Stimulated activated memory B cell treated with anti-CD40 and anti-IgM and Interleukin-4, amounts not matched to agents 10 μg/mL and 1 μg/mL and 100 μg/mL, for 72 hours (primary cell): ENCODE measurements at places on chromosomes 2 and 18.

- H3K36me3 ChIP-seq = no peaks in the 10 kb centered on the region
- peaks cover 34% of the 10 kb centered on the region for H3K27me3 ChIP-seq
- no peak overlapping the region for H3K4me3 ChIP-seq
These were observed 290.8 kb upstream of the CXCR4 start for GRCh38 chr2:136408795-136409194.

GRCh38 chr18:75161256-75162028 lies 47.5 kb downstream of the PTGR3 start:
- H3K27ac ChIP-seq = peak overlapping the region; percentile 60
- H3K4me1 ChIP-seq = peaks cover 11% of the 10 kb centered on the region
- H3K36me3 ChIP-seq = no peaks in the 10 kb centered on the region
- no peak for ATAC-seq

DNA sequence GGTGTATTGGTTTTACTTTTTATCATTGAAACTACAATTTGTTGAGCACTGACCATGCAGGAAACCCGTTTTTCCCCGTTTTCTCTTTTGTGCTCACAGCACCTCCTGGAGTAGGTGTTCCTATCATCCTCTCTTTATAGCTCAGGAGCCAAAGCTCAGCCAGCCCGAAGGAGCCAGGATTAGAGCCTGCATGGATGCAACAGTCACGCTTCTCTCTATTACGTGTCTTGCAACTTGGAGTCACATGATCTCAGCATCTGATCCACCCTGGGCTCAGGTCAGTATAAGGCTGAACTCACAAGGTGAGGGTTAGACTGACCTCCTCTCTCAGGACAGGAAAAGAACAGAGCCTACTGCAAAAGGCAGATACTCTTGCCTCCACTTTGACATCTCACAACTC lies 150.5 kb downstream of the MBP start:
- peaks cover 15% of the 10 kb centered on the region for H3K36me3 ChIP-seq
- peaks cover 66% of the 10 kb centered on the region for H3K4me1 ChIP-seq
- peak overlapping the region; percentile 62 for H3K4me3 ChIP-seq
- no peaks in the 10 kb centered on the region for H3K27me3 ChIP-seq
- peak overlapping the region; percentile 93 for H3K27ac ChIP-seq

DNA sequence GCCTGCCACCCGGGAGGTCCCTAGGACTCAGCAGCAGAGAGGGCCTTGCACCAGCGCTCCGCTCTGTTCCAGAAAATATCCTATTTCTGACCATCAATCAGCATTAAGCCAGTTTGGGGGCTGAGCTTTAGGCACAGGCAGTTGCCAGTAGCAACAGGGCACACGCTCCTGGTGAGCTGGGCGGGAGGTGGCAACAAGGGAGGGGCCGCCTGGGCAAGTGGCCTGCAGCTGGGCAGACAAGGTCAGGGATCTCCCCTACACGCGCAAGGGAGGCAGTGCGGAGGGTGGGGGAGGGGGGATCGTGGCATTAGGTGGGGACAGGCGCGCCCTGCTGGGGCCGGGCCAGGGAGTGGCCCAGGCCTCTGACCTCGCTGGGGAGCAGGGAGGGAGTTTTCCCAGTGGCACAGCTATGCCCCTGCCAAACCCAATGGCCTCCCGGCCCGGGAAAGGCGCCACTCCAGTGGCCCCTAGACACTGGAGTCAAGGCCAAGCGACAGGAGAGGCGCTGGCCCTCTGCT lies 302.8 kb downstream of the NCKAP5 start:
- H3K4me1 ChIP-seq = peaks cover 18% of the 10 kb centered on the region
- H3K4me3 ChIP-seq = peak overlapping the region; percentile 16

GRCh38 chr2:233409286-233409991 lies 55.1 kb downstream of the DGKD start:
- H3K27ac ChIP-seq = peak overlapping the region; percentile 78
- H3K36me3 ChIP-seq = peaks cover 42% of the 10 kb centered on the region
- peak; percentile 80 for ATAC-seq
- H3K4me1 ChIP-seq = peaks cover 46% of the 10 kb centered on the region

- no peak overlapping the region for H3K4me3 ChIP-seq
- no peaks in the 10 kb centered on the region for H3K36me3 ChIP-seq
- no peaks in the 10 kb centered on the region for H3K4me1 ChIP-seq
- no peak for ATAC-seq
These were observed 154.4 kb upstream of the TWIST2 start for GRCh38 chr2:238693337-238694093.

DNA sequence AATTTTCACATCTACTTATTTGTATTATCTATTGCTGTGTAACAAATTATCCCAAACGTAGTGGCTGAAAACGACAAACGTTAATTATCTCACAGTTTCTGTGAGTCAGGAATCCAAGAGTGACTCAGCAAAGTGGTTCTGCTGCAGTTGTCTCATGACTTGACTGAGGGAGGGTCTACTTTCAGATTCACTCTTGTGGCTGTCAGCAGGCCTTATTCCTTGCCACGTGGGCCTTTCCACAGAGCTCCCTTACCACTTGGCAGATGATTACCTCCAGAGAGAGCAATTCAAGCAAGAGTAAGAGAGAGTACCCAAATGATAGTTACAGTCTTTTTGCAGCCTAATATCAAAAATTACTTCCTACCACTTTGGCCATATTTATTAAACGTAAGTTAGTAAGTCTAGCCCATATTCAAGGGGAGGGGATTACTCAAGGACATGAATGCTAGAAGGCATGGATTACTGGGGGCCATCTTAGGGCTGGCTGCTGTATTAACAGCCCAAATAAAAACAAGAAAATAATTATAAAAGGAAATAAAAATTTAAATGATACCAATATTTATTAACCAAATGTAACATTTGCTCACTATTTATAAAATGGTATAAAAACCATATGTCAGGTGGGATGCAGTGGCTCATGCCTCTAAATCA lies 48.7 kb upstream of the NBEAL1 start:
- no peaks in the 10 kb centered on the region for H3K27me3 ChIP-seq
- H3K27ac ChIP-seq = no peak overlapping the region
- no peak for ATAC-seq
- H3K36me3 ChIP-seq = peaks cover 21% of the 10 kb centered on the region
- H3K4me1 ChIP-seq = no peaks in the 10 kb centered on the region

DNA sequence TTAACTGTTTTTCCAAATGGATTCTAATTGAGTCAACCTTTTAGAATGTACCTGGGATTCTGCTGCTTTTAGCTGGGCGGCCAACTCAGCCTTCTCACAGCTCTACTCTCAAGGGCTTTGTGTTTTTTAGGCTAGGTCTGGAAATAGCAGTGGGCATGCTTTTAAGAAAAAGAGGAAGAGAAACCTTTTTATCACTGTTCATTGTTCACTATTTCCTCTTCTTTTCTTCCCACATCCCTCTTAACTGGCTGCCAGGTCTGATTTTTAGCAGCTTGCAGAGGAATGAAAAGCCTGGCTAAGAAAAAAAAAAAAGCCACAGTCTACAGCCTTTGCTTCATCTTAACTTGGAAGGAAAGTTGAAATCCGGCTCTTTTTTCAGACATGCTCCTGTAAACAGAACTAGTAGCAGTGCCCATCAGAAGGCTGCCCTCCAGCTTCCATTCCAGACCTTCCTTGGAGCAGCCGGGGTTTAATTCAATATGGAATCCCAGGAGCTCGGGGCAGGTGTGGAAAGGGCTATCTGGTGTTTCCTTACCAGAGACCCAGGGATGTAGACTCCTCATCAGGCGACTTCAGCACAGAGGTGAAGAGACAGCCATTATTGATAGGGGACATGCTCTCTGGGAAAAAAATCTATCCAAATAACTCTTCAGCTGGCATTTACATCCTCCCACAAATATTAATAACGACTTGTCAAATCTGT lies 230.7 kb downstream of the MYO3B start:
- H3K27me3 ChIP-seq = peaks cover 43% of the 10 kb centered on the region
- peaks cover 20% of the 10 kb centered on the region for H3K4me1 ChIP-seq
- no peak overlapping the region for H3K27ac ChIP-seq
- H3K36me3 ChIP-seq = no peaks in the 10 kb centered on the region

DNA sequence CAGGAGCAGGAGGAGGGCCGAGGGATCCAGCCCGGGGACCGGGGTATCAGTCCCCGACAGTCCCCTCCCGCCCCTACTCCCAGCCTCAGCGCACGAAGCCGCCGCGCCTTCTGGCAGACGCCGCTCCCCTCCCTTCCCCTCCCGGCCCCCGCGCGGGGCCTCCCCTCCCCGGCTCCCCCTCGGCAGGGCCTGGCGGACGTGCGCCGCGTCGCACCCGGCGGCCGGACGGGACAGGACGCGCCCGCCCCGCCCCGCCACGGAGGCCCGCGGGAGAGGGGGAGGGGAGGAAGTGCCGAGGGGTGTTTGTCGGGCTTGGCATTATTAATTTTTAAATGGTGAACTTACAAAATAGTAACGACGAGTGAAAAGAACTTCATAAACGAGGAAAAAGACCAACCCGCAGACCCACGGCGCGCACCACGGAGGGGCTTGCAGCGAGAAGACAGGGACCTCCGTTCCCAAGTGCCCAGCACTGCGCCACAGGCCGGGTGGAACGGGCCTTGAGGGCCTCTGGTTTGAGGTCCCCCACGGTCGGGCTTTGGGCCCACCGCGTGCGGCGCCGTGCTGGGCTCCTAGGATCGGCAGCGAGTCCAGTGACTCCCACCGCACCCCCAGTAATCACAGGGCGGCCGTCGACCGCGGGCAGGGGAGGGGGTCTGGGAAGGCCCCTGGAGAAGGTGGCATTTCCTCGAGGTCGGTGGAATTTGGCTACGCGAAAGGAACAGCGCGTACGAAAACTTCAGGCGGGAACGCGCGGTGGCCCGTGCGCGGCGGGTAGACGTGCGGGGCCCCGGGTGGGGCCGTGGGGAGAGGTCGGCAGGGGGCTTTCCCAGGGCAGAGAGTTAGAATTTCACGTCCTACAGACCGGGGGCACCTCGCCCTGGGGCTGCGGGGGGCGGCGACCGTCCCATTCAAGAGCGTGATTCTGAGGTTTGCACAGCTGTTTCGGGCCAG lies 954 bp upstream of the CTDSP1 start:
- H3K4me1 ChIP-seq = peaks cover 70% of the 10 kb centered on the region
- peaks cover 22% of the 10 kb centered on the region for H3K36me3 ChIP-seq
- peak overlapping the region; percentile 98 for H3K27ac ChIP-seq
- H3K27me3 ChIP-seq = peaks cover 9% of the 10 kb centered on the region
- no peak for ATAC-seq

GRCh38 chr2:203225423-203226039 lies 13.3 kb upstream of the CYP20A1 start:
- no peaks in the 10 kb centered on the region for H3K36me3 ChIP-seq
- H3K27me3 ChIP-seq = no peaks in the 10 kb centered on the region
- H3K4me3 ChIP-seq = no peak overlapping the region
- H3K4me1 ChIP-seq = no peaks in the 10 kb centered on the region
- ATAC-seq = no peak
- no peak overlapping the region for H3K27ac ChIP-seq

GRCh38 chr2:158473719-158474392 lies 17.1 kb downstream of the PKP4 start:
- ATAC-seq = no peak
- no peak overlapping the region for H3K27ac ChIP-seq
- no peaks in the 10 kb centered on the region for H3K27me3 ChIP-seq
- no peak overlapping the region for H3K4me3 ChIP-seq

DNA sequence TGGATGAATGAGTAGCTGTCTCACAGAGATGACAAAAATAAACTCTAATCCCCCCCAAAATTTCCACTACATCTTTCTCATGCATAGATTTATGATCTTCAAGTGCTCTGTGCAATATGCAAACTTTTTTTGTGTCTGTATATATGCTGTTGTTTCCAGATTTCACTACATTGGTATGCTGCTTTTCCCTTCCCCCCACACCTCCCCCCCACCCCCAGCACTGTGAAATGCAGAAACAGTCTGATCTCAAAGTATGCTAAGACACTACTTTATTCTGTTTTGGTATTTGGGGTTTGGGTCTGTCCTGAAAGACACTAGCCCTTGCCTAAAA lies 524 bp upstream of the KLHL14 start:
- ATAC-seq = no peak
- no peaks in the 10 kb centered on the region for H3K36me3 ChIP-seq
- no peaks in the 10 kb centered on the region for H3K27me3 ChIP-seq
- H3K4me3 ChIP-seq = peak overlapping the region; percentile 69
- H3K4me1 ChIP-seq = peaks cover 42% of the 10 kb centered on the region

- H3K27ac ChIP-seq = no peak overlapping the region
- no peak for ATAC-seq
- no peaks in the 10 kb centered on the region for H3K27me3 ChIP-seq
- no peaks in the 10 kb centered on the region for H3K36me3 ChIP-seq
These were observed 333.7 kb downstream of the AGAP1 start for GRCh38 chr2:235827585-235827992.

- no peak overlapping the region for H3K27ac ChIP-seq
- no peaks in the 10 kb centered on the region for H3K36me3 ChIP-seq
- no peaks in the 10 kb centered on the region for H3K27me3 ChIP-seq
- ATAC-seq = no peak
These were observed 96.6 kb upstream of the LYPD1 start for GRCh38 chr2:132766573-132766972.

DNA sequence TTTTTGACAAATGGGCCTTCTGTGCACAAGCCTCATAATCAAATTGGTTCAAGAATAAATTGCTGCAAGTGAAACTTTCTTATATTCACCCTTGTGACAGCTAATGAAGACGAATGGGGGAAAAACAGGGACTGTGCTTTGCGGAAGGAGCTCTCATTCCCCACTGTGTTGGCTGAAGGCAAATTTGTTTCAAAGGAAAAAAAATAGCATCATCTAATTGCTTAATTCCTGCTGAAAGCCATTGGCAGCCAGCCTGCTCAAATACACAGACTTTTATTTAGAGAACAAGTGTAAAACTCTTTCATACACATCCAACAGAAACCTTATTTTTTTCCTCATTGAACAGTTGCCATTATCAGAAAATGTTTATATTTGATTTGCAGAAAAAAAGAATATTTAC lies 172.3 kb downstream of the ARL6IP6 start:
- ATAC-seq = no peak
- no peak overlapping the region for H3K4me3 ChIP-seq
- no peaks in the 10 kb centered on the region for H3K4me1 ChIP-seq
- peaks cover 20% of the 10 kb centered on the region for H3K27me3 ChIP-seq
- no peak overlapping the region for H3K27ac ChIP-seq
- no peaks in the 10 kb centered on the region for H3K36me3 ChIP-seq

DNA sequence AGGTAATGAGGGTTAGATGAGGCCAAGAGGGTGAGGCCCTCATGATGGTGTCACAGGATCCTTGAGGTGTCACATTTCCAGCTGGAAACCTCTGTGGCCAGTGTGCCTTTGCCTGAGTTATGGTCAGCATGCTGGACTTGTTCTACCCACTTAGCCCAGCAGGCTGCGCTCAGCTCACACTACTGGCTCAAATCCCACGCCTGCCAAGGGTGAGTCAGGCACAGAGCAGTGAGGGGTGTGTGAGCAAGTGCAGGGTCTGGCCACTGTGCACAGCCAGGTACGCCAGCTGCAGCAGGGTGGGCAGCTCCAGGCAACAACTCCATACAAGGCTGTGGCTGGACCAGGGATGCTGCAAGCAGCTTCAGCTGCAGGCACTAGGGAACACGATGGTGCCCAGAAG lies 616.6 kb upstream of the FSHR start:
- H3K4me3 ChIP-seq = no peak overlapping the region
- no peaks in the 10 kb centered on the region for H3K4me1 ChIP-seq
- H3K27me3 ChIP-seq = no peaks in the 10 kb centered on the region

DNA sequence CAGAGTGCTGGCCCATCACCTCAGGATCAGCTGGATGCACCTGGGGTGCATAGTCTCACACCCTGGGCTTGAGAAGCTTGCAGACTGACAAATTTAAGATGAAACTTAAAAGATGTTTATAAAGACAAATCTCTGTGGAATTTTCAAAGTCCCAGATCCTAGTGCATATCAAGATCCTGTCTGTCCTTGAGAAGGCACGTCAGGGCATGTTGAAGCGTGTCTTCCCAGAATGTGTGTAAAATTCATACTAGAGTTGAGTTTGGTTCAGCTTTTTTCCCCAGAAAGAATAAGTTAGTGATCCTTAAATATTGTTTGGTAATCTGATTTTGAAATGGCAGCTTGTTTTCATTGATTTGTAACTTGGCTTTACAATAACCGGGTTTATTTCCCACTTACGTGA lies 27.5 kb downstream of the INSIG2 start:
- ATAC-seq = no peak
- H3K4me1 ChIP-seq = no peaks in the 10 kb centered on the region
- peaks cover 12% of the 10 kb centered on the region for H3K36me3 ChIP-seq
- H3K27me3 ChIP-seq = no peaks in the 10 kb centered on the region
- no peak overlapping the region for H3K27ac ChIP-seq
- H3K4me3 ChIP-seq = no peak overlapping the region
